ENCODE measurements at places on chromosomes 1 and 21. TPM values are rescaled to one million over a fixed set of nuclear protein-coding genes. Genes with fewer than 3 reads are reported as not detected.

The CORT gene
- polyA plus RNA-seq = 0.38 TPM

The TTC4 gene
- 43.0 TPM for polyA plus RNA-seq

The EDN2 gene
- 0.43 TPM for polyA plus RNA-seq

The ADORA1 gene
- polyA plus RNA-seq = not detected

The GPR153 gene
- 0.10 TPM for polyA plus RNA-seq

The MARK1 gene
- not detected for polyA plus RNA-seq

The OR2T2 gene
- 0.83 TPM for polyA plus RNA-seq

The PAQR6 gene
- polyA plus RNA-seq = 1.3 TPM

The FCRLA gene
- polyA plus RNA-seq = 339 TPM

The FOXO6 gene
- polyA plus RNA-seq = not detected

The CFH gene
- polyA plus RNA-seq = not detected

The EPHA10 gene
- not detected for polyA plus RNA-seq

The CHRM3 gene
- not detected for polyA plus RNA-seq

DNA sequence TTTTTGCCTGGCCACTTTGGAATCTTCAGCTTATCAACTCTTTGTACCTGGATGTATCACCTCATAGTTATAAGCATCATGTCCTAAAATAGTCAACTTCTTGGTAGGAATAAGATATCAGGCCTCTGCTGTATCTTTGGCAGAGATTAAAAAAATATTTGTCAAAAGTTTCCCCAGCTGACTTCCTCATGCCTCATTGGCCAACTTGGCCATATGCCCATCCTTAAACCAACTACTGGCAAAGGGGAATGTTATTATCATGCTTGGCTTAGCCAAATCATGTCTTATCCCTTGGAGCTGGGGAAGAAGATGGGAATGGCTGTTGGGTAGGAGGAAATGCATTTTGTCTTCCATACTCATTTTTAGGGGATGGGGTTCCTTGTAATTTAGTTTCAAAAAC lies 23.4 kb downstream of the NFASC start:
- no peak for DNase-seq

GRCh38 chr1:245270972-245271371 lies 116.2 kb downstream of the KIF26B start:
- DNase-seq = no peak

GRCh38 chr1:87246436-87246835 lies 82.2 kb upstream of the LMO4 start:
- DNase-seq = no peak

DNA sequence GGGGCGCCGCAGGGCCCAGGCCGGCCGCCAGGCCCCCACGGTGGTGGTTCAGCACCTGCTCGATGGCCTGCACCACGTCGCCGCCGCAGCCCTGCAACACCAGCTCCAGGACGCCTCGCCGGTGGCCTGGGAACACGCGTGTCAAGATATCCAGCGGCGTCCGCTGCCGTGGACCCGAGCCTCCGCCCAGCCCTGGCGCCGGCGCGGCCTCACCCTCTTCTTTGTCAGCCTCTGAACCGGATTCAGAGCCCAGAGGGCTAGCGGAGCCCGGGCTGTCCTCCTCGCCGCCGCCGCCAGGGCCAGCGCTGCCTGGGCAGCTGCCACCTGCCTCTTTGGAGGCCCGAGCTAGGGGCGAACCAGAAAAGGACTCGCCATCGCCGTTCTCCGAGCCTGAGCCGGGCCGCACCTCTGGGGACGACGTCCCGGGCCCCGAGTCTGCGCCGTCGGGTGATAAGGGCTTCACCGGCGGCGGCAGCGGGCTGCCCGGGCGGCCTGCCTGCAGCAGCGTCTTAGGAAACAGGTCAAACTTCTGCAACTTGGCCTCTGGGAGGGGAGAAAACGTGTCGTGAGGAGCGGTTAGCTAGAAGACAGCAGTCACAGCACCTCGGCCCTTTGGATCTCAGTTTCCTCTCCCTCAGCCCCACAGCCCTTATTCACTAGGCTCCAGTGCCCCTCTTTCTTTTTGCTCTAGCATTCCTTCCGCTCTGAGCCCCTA lies 3.9 kb downstream of the DMRTA2 start:
- no peak for DNase-seq

DNA sequence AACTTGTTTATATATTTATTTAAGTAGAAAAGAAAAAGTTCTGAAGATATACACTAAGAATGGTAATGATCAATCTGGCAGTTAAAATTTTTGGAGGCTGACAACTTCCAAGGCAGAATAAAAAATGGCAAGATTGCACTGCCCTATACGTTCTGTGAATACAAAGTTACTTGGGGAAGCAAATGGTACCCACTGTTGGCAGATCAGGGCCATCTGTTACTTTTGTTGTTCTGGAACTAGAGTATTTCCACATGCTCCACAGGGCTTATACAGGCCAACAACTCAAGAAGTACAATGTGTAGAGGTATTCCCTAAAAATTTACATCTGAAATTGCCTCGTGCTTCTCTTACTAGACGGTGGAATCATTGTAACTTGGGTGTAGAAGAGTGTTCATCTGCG lies 53.2 kb downstream of the AHCTF1 start:
- DNase-seq = no peak

DNA sequence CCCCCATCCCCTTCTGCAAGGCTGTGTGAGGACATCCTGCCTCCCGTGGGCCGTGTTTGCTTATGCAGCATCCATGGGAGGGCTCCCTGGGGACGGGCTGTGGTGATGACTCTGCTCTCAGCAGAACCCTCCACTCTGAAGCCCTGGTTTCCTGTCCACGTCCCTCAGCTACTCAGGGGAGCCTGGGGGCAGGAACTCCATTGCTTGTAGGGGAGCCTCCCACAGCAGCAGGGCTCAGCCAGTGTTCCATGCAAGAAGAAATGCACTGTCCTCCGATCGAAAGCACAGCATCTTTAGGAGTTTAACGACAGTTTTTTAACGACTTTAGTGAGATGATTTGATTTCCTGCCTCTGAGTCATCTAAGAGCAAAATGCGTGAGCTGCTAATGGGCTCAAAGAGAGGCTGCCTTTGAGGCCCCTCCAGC lies 8.3 kb upstream of the KCNAB2 start:
- DNase-seq = no peak

DNA sequence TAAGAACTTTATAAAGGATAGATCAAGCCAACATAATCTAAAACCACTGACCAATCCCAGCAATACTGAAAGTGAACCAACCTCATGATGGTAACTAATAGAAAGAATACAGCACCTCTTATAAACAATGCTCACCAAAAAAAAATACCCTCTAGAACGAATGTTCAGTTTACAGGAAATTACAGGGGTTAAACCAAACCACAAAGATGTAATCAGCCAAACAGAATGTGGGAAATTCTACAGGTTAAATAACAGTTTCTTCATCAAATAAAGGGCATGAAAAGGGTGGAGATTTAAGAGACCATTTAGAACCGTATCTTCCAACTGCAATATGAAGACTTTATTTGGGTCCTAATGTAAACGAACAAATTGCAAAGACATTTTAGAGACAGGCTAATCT lies 30.4 kb downstream of the ARID4B start:
- DNase-seq = no peak

- DNase-seq = no peak
Measured at GRCh38 chr1:101148980-101149379, 87.8 kb upstream of the S1PR1 start.

DNA sequence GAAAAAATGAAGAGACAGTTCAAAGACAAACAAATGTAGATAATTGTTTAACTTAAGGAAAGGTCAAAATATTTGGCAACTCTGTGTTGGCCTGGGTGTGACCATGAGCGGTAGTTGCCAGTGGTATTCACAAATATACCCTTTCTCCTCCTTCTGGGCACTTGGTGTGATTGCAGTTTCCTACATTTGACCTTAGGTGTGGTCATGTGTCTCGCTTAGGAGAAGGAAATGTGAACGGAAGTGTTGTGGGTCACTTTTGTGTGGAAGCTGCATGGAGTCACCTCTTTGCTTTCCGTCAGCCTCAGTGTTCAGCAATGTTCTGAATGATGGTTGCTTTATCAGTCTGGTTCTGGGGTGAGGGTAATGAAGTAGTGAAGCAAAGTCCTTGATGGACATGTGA lies 3.4 kb upstream of the PCSK9 start:
- no peak for DNase-seq

GRCh38 chr1:83717785-83718184 lies 281.1 kb downstream of the TTLL7 start:
- no peak for DNase-seq

DNA sequence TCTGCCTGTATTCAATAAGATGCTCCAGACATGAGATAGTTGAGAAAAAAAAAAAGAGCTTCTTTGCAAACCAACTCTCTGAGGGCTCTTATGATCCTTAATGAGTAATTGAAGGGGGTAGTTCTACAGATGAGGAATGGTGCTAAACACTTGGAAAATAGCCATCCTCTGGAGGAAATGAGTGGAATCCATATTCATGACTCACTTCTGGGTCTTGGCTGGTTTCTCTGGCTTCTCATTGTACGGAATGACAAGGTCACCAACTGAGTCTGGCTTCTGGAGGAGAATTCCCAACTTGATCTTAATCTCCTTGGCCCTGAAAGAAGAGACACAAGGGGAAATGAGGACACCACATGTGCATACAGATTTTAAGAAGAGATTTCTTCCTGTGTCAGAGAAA lies 34.7 kb downstream of the RGS5 start:
- no peak for DNase-seq

DNA sequence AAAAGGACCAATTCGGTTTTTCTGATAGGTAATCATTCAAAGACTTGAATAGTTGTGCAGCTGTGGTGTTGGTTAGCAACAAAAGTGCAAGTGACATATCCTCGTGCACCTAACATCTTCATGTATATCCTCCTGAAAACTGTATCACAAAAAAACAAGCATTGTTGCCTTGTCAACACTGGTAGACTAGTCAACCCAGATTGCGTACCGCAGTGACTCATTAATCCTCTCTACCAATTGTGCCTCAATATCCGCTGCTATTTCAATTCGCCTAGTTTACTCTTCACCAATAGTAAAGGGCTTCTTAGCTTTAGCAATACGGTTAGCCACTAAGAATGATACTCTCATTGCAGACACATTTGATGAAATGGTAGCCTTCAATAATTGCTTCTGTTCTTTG lies 3.5 kb downstream of the HHAT start:
- no peak for DNase-seq

GRCh38 chr1:169484683-169485430 lies 887 bp downstream of the SLC19A2 start:
- DNase-seq = no peak

DNA sequence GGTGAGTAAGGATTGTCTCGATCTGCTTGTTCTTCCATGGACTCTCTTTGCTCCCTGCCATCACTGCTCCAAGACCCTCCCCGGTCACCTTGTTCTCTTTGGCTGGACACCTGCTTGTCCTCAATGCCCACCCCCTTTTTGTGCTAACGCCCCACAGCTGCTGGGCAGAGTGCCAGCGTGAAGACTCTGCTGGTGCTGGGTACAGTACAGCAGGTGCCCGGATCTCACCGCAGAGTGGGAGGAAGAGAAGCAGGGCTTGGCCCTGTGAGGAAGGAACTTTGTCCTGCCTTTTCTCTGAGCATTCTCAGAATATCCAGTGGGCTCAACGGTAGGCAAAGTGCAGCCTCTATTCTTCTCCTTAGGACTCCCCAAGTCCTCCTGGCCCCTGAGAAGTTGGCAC lies 90.1 kb downstream of the PLXNA2 start:
- no peak for DNase-seq

GRCh38 chr1:95742591-95743089 lies 508.6 kb downstream of the RWDD3 start:
- DNase-seq = no peak

DNA sequence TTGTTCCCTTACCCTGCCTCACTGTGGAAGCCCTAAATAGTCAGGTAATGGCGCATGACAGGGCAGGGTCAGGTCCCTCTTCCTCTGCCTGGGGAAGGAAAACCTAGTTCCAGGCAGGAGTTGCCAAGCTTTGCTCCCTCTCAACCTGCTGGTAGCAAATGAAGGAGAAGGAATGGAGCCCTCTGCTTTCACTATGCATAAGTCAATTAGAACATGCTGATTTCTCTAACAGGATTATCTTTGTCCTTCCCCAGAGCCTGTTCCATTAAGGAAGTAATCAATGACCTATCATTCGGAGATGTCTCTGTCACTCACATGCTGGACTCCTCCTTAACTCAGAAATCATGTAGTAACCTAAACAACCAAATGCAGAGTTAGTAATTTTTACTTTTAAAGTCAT lies 161.8 kb upstream of the NFIA start:
- no peak for DNase-seq

DNA sequence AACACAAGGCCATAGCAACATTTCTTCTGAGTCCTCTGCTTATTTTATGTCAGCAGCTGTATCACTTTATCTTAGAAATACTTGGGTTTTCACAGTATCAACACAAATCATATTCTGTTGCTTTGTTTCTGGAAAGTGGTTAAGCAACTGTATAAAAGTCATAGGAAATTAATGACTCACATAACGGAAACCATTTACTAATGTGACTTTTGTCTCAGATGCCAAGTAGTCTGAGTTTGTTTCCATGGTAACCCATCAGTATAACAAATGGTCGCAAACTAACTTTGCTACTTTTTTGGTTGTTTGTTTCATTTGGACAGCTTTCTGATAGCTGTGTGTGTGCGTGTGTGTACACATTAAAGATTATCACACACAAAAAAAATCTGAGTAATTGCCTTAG lies 31.1 kb downstream of the EEIG2 start:
- DNase-seq = no peak

- no peak for DNase-seq
Measured at GRCh38 chr1:229133811-229134210, 137.1 kb upstream of the RAB4A start.

- no peak for DNase-seq
Measured at GRCh38 chr1:36869054-36869453, 165.3 kb downstream of the GRIK3 start.

DNA sequence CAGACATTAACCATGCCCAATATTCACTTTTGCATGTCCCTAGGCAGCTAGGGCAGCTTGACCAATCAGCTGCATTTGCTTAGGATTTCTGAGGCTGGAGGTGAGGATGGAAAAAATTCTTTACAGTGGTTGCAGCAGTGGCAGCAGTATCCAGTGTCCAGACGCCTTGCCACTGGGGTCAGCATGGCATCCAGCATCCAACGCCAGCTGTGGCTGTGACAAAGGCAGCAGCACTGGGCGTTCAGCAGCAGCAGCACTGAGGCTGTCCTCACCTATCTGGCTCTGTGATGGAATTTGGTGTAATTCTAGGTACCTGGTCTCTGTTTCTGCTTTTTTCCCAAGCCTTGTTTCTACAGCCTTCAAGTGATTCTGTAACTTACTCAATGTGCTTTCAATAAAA lies 15.5 kb downstream of the RHBDL2 start:
- no peak for DNase-seq

GRCh38 chr1:26169198-26169554 lies 413 bp upstream of the C1orf232 start:
- DNase-seq = no peak

DNA sequence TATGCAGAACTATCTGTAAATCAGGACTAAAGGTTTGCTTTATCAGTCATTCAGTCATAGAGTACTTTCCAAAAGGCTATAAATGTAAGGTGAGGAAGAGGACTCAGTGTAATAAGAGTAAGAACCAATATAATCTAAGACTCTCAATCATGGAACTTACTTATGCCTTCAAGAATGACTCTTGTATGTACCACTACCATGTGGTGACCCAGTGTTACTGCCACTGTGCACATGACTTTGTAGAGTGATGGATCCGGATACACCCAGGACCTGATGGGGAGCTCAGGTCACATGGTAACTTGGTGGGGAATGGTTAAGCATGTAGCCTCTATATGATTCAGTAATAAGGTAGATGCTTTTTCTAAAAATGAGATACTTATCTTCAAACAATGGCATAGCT lies 2099.8 kb downstream of the MRPL39 start:
- DNase-seq = no peak

- no peak for DNase-seq
Measured at GRCh38 chr1:203526572-203526971, 32.6 kb downstream of the OPTC start.

GRCh38 chr1:201826830-201827229 lies 2.1 kb upstream of the IPO9 start:
- no peak for DNase-seq
